ENCODE measurements at places on chromosomes 7 and 10.
A peak's percentile ranks its signal among the peaks of the same experiment; 100 is the strongest.

DNA sequence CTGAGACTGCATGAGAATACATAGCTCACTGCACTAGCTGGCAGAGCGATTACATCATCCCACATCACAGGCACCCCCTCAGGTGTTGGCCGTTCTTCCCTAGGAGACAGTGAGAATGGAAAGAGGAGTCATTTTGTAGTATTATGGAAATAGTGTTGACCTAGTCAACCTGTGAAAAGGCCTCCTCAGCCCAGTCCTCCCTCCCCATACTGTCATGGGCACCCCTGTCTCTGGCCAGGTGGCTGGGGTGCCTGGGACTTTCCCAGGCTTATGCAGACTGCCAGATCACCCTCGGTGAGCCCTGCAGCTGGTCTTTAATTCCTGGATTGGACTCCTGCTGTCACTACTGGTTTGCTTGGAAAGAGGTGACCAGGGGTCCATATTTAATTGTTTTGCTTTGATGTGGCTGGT is 4.0 kb downstream of the INPP5A start:
- DNase-seq, result no peak
- peak overlapping the region; percentile 76 for H3K4me3 ChIP-seq
- peaks cover 72% of the 10 kb centered on the region for H3K4me1 ChIP-seq
- no peaks in the 10 kb centered on the region for H3K27me3 ChIP-seq
- H3K27ac ChIP-seq, result no peak overlapping the region

- no peaks in the 10 kb centered on the region for H3K4me1 ChIP-seq
- DNase-seq, result no peak
- H3K27ac ChIP-seq, result no peak overlapping the region
These were observed 160.5 kb downstream of the WDR37 start for GRCh38 chr10:1216574-1217236.

- no peak overlapping the region for H3K4me3 ChIP-seq
- H3K27ac ChIP-seq, result no peak overlapping the region
- no peaks in the 10 kb centered on the region for H3K27me3 ChIP-seq
- no peaks in the 10 kb centered on the region for H3K36me3 ChIP-seq
- no peak for DNase-seq
These were observed 2.1 kb downstream of the GLCCI1 start for GRCh38 chr7:7970531-7971307.

DNA sequence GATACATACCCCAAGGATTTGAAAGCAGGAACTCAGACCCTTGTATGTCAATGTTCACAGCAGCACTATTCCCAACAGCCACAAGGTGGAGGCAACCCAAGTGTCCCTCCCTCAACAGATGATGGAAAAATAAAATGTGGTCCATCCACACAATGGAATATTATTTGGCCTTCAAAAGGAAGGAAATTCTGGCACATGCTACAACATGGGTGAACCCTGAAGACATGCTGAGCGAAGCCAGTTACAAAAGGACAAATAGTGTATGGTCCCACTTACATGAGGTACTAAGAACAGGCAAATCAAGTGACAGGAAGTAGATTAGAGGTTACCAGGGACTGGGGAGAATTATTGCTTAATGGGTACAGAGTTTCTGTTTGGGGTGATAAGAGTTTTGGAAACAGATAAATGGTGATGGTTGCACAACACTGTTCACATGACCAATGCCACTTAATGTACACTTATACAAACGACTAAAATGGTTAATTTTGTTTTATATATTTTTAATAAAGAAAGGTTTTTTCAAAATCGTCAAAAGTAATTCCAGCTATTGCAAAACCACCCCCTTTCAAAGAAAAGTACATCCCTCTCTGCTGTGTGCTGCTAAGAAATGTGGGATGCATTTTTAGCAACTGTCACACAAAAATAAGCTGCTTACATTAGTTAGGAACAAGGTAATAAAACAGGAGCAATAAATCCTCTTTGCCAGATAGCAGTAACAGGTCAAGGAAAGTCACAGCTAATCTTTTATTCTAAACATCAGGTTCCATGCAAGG is 85.7 kb downstream of the GRB10 start:
- H3K4me3 ChIP-seq, result no peak overlapping the region
- no peaks in the 10 kb centered on the region for H3K36me3 ChIP-seq
- no peak for DNase-seq

DNA sequence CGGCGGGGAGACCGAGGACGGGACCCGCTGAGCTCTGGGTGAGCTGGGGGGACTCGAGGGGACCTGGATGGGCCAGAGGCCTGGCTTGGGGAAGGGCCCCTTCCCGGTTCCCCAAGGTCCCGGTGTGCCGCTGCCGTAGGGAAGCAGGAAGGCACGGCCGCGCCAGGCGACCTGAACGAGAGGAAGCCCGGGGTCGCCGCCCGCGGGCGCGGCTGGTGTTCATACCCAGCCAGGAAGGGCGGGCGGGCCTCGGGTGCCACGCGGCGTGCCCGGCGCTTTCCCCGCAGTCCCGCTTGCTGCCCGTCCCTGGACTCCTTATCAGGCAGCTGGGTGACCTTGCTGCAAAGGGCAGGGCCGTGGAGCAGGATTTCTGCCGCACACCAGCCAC is 38.0 kb downstream of the ZNF777 start:
- H3K27ac ChIP-seq, result no peak overlapping the region
- DNase-seq, result peak; percentile 54
- peak overlapping the region; percentile 71 for H3K4me3 ChIP-seq

GRCh38 chr10:98096731-98097130 is 37.7 kb upstream of the R3HCC1L start:
- no peaks in the 10 kb centered on the region for H3K36me3 ChIP-seq
- H3K27me3 ChIP-seq, result peaks cover 16% of the 10 kb centered on the region
- DNase-seq, result no peak
- H3K4me3 ChIP-seq, result no peak overlapping the region
- no peaks in the 10 kb centered on the region for H3K4me1 ChIP-seq
- no peak overlapping the region for H3K27ac ChIP-seq

GRCh38 chr7:135383525-135384175 is 126.3 kb downstream of the CNOT4 start:
- H3K27ac ChIP-seq, result no peak overlapping the region
- H3K4me3 ChIP-seq, result no peak overlapping the region
- DNase-seq, result no peak
- H3K36me3 ChIP-seq, result peaks cover 4% of the 10 kb centered on the region

GRCh38 chr10:108003061-108003460 is 838.6 kb upstream of the SORCS1 start:
- no peaks in the 10 kb centered on the region for H3K27me3 ChIP-seq
- H3K27ac ChIP-seq, result no peak overlapping the region
- DNase-seq, result no peak

DNA sequence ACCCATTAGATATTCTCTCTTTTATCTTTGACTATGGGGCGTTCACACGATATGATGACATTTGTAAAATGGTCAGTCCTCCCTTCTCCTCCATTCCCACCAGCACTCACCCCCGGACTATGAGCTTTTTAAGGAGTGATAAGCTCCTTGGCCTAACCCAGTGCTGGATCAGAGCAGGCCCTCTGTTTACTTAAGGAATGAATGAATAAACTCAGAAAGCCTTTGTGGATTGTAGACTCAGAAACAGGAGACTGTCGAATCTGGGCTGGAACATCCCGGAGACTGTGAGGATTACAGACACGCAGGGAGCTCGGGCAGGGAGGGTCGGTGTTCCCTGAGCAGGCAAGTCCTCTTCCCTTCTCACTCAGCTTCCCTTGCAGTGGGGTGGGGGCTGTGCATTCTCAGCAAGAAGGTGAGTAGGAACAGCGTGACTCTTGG is 6.8 kb upstream of the ZCCHC24 start:
- DNase-seq, result no peak
- H3K27ac ChIP-seq, result no peak overlapping the region
- no peaks in the 10 kb centered on the region for H3K4me1 ChIP-seq

- peak overlapping the region; percentile 91 for H3K27ac ChIP-seq
- H3K27me3 ChIP-seq, result no peaks in the 10 kb centered on the region
- peaks cover 51% of the 10 kb centered on the region for H3K4me1 ChIP-seq
- H3K4me3 ChIP-seq, result peak overlapping the region; percentile 96
These were observed 1.4 kb downstream of the LARP4B start for GRCh38 chr10:929960-930624.

DNA sequence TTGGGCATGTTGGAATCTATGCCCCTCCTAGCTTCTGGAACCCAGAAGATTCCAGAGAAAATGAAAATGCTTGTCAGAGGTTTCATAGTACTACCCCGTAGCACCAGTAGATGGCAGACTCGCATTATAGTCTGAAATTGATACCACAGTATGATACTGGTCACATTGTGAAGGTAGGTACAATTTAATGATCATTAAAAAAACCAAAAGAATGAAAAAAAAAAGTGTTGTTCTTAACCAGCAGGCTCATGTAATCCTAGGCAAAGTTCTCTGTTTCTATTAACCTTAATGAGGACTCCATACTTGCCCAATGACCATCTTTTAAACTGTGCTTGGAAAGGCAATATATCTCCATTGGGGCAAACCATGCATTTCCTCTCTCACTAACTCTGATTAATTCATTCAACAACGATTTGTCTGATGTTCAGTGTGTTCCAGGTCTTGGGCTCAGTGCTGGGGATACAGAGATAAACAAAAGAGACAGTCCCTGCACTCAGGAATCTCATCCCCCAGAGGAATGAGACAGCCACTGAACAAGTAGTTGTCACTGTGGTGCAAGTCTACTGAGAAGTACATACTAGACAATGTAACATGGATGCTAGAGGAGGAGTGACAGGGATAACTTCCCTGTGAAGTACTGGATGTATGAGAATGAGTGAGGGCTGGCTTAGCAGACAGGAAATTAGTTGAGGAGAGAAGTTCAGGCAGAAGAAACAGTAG is 223.5 kb upstream of the PHYHIPL start:
- no peaks in the 10 kb centered on the region for H3K27me3 ChIP-seq
- no peaks in the 10 kb centered on the region for H3K36me3 ChIP-seq
- H3K4me1 ChIP-seq, result no peaks in the 10 kb centered on the region
- no peak overlapping the region for H3K27ac ChIP-seq
- DNase-seq, result peak; percentile 1

- no peak overlapping the region for H3K27ac ChIP-seq
- no peaks in the 10 kb centered on the region for H3K27me3 ChIP-seq
- peak; percentile 6 for DNase-seq
These were observed 309.3 kb downstream of the KCNMA1 start for GRCh38 chr10:77328272-77328816.

DNA sequence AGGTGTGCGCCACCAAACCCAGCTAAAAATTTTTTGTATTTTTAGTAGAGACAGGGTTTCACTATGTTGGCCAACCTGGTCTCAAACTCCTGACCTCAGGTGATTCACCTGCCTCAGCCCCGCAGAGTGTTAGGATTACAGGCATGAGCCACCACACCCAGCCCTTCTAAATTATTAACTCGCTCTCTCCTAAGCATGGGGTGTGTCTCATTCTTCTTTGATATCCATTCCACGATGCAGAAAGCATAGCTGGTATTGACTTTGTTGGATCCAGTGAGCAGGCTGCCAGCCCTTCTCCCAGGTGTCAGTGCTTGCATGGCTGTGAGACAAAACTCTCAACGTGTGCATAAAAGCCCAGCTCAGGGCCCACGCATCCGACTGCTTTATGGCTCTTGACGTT is 254.1 kb upstream of the PFKP start:
- no peak overlapping the region for H3K27ac ChIP-seq
- H3K36me3 ChIP-seq, result peaks cover 1% of the 10 kb centered on the region
- no peaks in the 10 kb centered on the region for H3K27me3 ChIP-seq
- no peak for DNase-seq

- no peak for DNase-seq
- H3K36me3 ChIP-seq, result peaks cover 8% of the 10 kb centered on the region
- peaks cover 37% of the 10 kb centered on the region for H3K4me1 ChIP-seq
- no peak overlapping the region for H3K4me3 ChIP-seq
- H3K27ac ChIP-seq, result peak overlapping the region; percentile 20
- H3K27me3 ChIP-seq, result no peaks in the 10 kb centered on the region
These were observed 10.3 kb downstream of the SEM1 start for GRCh38 chr7:96699219-96699871.

DNA sequence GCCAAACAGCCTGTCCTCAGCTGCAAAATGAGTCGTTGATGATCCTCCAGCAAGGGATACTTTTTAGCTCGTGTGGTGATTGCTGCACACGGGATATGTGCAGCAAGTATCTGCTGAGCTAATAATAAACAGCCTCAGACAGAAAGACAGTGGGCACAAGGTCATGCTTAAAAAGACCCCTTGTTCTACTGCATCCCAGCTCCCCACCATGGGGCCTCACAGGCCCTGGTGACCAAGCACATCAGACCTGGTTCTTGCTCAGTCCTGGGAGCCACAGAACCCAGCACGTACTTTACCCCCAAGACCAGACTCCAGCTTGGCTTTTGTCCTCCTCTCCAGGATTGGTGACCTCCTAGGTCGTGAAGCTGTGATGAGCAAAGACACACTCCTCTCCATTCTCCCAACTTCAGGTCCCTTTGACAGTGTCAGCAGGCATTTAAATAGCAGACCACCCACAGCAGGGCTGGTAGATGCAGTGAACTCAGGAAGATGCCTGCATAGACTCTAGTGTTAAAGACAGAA is 50.5 kb downstream of the EGFR start:
- H3K4me3 ChIP-seq, result no peak overlapping the region
- peaks cover 31% of the 10 kb centered on the region for H3K27me3 ChIP-seq
- H3K36me3 ChIP-seq, result no peaks in the 10 kb centered on the region
- H3K27ac ChIP-seq, result no peak overlapping the region

- peak; percentile 6 for DNase-seq
- H3K36me3 ChIP-seq, result no peaks in the 10 kb centered on the region
- peaks cover 11% of the 10 kb centered on the region for H3K27me3 ChIP-seq
These were observed 538.5 kb downstream of the HTR7 start for GRCh38 chr10:90319188-90319914.

GRCh38 chr7:6271694-6272440 is 557 bp downstream of the CYTH3 start:
- H3K36me3 ChIP-seq, result no peaks in the 10 kb centered on the region
- peaks cover 22% of the 10 kb centered on the region for H3K4me1 ChIP-seq
- no peak overlapping the region for H3K27ac ChIP-seq

DNA sequence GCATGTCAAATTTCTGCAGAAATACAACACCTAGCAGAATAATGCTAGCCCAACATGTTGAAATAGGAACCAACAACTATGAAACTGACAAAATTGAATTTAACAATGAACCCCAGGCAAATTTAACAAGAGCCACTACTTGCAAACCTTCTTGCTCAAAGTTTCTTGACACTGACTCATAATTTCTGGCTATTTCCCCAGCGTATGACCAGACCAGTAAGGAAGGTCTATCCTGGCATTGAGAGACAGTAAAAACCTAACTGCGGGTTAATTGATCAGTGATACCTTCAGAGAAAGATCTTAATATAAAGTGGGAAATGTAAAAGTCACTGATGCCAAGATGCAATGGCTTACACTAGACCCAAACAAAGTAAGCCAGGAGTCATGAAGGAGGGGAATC is 510.1 kb downstream of the ARL4A start:
- no peaks in the 10 kb centered on the region for H3K4me1 ChIP-seq
- no peaks in the 10 kb centered on the region for H3K36me3 ChIP-seq
- H3K27ac ChIP-seq, result no peak overlapping the region

- no peak overlapping the region for H3K27ac ChIP-seq
- DNase-seq, result no peak
- no peak overlapping the region for H3K4me3 ChIP-seq
These were observed 15.8 kb downstream of the SCD start for GRCh38 chr10:100362570-100363496.
